Omental fat pad (tissue), 4 donors: ENCODE measurements at places on chromosomes 5 and 9. TPM values are rescaled to one million over a fixed set of nuclear protein-coding genes. Genes with fewer than 3 reads are reported as not detected.

GRCh38 chr5:80960531-80961375 lies 590 bp downstream of the RASGRF2 start:
- DNase-seq, result no peak

- no peak for DNase-seq
These were observed 53.7 kb upstream of the HRH2 start for GRCh38 chr5:175603987-175604739.

Gene NOL8
- 27.3 TPM for total RNA-seq

DNA sequence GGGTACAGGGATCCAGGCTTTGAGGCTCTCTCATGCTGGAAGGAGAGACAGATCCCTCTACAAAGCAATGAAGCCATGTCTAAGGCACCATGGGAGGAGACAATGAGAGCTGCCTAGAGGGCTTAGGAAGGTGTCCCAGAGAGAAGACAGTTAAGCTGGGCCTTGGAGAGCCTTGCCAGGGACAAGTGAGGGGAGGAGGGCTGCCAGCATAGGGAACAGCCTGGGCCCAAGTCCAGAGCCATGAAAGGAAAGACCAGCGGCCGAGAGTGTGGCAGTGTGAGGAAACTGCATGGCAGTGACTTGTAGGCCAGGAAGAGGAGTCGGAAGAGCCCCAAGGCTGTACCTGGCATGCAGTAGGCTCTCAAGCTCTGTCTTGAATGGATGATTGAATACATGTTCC lies 88.5 kb downstream of the PSD2 start:
- no peak for DNase-seq

GRCh38 chr5:40386289-40386688 lies 293.4 kb upstream of the PTGER4 start:
- DNase-seq, result no peak

DNA sequence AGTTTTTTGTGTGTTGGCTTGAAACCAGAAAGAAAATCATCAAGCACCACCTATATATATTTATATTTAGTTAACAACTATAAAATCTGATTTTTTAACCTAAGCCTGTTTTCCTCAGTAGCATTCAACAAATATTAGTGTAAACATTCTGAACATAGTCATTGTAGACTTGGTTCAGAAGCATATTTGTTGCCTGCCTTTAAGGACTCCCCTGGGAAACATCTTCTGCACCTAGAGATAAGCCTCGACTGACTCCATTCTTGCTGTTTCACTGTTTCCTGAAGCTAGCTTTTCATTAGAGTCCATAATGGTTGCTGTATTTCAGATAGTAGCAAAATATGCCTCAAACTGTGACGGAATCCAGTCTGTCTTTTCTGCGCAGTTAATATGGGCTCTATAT lies 123.5 kb downstream of the TRIO start:
- no peak for DNase-seq

Gene CCIN
- 0.65 TPM for total RNA-seq

GRCh38 chr9:36080519-36080918 lies 43.8 kb downstream of the RECK start:
- no peak for DNase-seq

DNA sequence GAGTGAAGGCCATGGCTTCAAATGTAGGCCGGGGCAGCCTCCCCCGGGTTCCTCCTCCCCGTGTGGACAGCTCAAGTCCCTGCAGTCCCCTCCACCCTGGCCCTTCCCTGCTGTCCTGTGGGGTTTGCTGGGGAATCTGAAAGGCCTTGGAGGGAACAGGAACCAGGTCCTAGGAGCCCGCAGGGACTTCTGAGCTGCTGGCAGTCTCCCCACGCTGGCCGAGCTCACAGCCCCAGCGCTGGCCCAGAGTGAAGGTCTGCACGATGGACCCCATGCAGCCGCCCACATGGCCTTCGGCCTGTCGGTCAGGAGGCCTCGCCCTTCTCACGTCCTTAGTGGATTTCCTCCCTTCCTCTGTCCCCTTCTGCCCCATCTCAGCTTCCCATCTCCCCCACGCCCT lies 25.7 kb upstream of the NOTCH1 start:
- DNase-seq, result no peak

Gene DMRTA1
- total RNA-seq, result 3.2 TPM

- DNase-seq, result no peak
These were observed 72.1 kb upstream of the ATP10B start for GRCh38 chr5:160923936-160924710.

Gene PHYHD1
- 14.4 TPM for total RNA-seq

Gene TMEM167A
- total RNA-seq, result 41.6 TPM

DNA sequence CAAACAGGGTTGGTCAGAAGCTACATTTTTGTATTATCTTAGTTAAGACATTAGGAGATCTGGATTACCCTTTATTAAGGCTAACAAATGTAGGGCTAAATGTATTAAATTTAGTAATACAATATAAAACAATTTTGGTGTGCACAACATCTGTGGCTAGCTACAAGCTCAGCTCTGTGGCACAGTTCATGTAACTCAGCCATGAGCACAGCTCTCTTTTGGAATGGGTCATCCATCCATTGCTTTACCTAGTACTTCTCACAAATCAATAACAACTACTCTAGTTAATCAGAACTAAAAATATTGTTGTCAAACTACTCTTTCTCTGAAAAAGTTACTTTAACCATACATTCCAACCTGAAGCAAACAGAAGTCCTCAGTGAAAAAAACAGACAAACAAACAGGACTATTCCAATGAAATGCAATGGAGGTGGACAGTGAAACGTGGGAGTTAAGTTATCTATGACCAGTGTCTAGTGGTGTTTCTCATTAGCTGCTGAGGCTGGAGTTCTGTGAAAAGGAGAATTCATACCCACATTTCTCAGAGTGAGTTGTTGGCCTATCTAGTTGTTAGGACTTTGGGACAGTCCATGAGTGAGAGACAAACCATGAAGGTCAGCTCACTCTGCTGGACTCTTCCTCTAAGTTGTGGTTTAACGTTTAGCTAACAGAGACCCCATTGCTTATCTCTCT lies 55.1 kb downstream of the PIP5K1B start:
- DNase-seq, result no peak

Gene GARIN3
- total RNA-seq, result not detected

DNA sequence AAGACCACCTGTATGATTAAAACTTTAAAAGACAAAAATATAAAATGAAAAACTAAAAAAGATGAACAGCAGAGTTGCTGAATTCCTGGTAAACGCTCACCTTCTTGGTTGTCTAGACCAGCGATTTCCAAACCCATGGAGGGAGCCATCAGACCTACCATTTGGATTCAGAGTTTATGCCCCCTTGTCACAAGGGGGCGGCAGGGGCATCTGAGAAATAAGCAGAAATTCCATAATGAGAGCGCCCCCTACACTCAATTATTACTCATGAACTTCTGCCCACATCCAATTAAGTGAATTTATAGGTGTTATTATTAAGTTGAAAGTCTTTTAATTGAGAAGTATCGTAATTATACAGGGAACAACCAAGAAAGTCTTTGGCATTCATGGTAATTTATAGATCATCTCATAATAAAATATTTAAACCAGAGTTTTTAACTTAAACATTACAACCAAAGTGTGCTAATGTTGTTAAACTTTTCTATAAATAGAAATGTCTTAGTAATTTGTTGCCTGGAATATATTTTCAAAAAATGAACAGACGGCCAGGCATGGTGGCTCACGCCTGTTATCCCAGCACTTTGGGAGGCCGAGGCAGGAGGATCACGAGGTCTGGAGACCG lies 35.2 kb upstream of the SPATA31C2 start:
- no peak for DNase-seq

Gene SPATA31C1
- total RNA-seq, result not detected
